ENCODE measurements at places on chromosomes 3 and 15.

DNA sequence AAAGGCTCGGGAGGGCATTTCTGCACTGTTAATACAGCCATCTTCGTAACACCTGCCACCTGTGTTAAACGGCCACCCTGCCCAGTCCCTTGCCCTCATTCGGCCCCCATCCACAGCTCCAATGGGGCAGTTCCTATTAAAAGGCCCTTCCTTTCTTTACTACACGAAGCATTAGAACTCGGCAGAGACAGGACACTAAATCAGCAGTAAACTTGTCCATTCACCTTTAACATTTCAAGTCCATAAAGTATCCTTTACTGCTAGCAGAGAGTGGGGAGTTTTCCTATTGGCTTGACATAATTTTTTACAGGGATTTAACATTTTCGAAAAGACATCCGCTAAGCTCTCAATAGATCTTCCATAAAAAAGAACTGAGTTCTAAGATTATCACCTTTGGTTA lies 76.3 kb downstream of the LRRN1 start:
- DNase-seq = no peak

GRCh38 chr3:17749281-17749680 lies 6.8 kb upstream of the TBC1D5 start:
- peak; percentile 56 for DNase-seq

DNA sequence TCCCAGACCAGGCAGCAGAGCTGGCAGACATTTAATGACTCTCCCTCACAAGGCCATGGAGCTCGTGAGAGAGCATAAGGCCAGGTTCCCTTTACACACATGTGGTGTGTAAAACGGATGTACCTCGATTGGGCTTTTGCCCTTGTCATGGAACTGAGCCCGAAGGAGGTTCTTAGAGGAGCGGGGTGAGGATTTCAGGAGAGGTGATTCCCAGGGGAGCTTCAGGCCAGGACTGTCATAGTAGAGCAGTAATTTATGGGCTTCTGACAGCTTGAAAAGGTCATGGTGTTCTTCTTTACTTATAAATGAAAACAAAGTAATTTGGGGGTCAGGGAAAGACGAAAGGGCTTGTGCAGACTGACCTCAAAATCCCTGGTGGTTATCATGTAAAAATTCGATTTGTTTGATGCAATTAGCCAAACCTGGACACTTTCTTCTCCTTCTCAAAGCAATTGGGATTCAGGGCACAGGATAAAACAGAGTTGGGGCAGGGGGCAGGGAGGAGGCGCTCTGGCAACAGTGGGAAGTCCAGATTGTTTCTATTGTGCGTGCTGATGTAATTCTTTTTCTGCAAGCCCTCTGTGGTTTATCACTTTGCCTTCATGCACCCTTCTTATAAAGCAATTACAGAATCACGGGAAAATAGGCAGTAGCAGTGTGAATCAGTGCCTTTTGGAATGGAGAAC lies 51.0 kb downstream of the CACNA1D start:
- DNase-seq = no peak

DNA sequence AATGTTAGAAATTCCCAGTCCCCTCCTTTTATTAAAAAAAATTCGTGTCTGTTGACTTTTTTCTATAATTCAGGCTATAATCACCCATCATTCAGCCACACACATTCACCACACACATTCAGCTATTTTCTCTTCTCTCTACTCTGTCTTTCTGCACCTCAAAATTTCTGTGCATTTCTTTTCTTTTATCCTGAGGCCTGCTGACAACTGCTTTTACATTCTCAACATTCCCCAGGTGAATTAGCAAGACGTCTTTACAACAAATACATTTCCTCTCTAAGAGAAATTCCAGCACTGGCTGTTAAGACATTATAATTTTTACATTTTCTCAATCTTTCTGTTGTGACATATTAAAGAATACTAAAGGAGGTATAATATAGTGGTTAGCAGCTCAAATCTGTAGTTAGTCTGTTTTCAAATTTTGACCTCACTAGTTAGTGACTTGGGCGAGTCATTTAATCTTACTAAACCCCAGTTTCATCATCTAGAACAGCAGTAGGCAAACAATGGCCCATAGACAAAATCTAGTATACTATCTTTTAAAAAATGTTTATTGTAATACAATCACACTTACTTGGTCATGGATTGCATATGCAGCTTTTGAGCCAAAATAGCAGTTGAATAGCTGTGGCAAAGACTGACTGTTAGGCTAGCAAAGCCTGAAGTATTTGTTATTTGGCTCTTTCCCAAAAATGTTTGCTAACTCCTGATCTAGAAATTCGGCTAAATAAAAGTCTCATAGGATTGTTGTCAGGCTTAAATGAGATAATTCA lies 350.7 kb downstream of the NSUN3 start:
- no peak for DNase-seq

GRCh38 chr3:189902230-189903186 lies 218.2 kb downstream of the P3H2 start:
- DNase-seq = no peak

DNA sequence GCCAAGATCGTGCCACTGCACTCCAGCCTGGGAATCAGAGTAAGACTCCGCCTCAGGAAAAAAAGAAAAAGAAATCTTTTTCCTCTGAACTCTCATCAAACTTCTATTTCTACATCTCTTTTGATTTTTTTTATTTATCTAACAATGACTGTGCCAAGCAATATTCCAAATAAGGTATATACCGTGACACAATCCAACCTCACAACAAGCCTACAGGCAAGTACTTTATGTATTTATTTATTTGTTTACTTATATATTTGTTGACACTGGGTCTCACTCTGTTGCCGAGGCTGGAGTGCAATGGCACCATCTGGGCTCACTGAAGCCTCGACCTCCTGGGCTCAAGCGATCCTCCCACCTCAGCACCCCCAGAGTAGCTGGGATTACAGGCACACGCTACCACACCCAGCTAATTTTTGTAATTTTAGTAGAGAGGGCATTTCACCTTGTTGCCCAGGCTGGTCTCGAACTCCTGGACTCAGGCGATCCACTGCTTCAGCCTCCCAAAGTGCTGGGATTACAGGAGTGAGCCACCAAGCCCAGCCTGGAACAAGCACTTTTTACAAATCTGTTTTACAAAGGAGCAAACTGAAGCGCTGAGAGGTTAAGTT lies 94.9 kb upstream of the CHD2 start:
- DNase-seq = no peak

GRCh38 chr3:15794842-15795650 lies 2.7 kb downstream of the ANKRD28 start:
- no peak for DNase-seq

DNA sequence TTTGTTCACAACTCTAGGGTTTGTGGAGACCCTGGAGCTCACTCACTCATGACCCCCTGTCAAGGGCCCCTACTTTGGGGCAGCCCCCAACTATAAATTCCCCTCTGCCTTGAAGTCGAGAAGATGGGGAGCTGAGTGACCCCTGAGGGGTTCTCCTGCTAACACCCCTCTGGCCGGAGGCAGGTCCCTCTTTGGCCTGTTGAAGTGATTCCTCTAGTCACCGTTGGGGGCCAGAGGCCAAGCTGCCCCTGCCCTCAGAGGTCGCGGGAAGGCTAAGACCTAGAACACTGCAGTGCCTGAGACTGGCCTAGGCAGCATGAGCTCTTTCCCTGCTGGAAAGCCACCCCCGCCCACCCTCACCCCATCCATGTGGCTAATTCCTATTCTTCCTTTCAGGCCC lies 15.4 kb upstream of the SKOR1 start:
- DNase-seq = no peak

DNA sequence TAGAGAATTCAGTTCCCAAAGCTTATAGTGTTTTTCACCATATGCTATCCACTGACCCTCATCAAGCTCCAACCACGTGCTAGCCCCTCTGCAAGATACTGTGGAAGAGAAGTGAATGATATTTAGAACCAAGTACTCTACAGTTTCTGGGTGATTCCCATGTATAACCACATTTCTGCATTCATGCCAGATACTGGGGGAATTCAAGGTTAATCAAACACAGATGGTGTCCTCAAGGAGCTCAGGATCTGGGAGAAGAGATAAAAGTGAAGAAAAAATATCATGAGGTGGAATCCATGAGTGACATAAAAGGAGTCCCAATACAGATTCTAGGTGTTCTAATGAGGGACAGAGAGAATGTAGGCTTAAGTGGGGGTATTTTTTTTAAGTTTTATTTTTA lies 195.8 kb downstream of the FHIT start:
- DNase-seq = no peak

- DNase-seq = no peak
Measured at GRCh38 chr15:66046751-66047150, 177.5 kb downstream of the RAB11A start.

DNA sequence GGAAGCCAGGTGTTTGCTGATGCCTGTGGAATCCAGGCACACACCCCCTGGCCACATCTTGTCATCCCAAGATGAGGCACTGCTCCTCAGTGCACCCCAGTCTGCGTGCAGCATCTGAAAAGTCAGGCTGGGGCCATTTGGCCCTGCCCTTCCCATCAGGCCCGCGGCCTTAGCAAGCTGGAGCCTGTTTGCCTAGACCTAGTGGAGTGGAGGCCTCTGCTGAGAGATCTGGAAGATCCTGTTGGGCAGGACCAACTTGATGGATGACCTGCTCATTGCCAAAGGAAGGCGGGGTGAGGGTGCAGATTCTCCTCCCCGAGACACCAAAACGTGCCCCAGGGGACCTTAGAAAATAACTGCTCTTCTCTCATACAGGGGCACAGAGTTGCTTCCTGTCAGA lies 220.2 kb downstream of the SHQ1 start:
- DNase-seq = no peak

GRCh38 chr15:65309882-65310418 lies 5.5 kb downstream of the RNU5B-1 start:
- no peak for DNase-seq

All from activated CD4-positive, alpha-beta T cell treated with anti-CD3 and anti-CD28 coated beads, Interleukin-10, Interleukin-2, amounts not matched to agents 100 ng/mL and 50 ng/mL, durations not matched to agents 16 hours and 8 hours (primary cell).